NCI-H774 (cell line): ENCODE measurements at places on chromosomes 4 and X.

GRCh38 chr4:2923668-2924173 lies 39.5 kb downstream of the NOP14 start:
- DNase-seq, result no peak

DNA sequence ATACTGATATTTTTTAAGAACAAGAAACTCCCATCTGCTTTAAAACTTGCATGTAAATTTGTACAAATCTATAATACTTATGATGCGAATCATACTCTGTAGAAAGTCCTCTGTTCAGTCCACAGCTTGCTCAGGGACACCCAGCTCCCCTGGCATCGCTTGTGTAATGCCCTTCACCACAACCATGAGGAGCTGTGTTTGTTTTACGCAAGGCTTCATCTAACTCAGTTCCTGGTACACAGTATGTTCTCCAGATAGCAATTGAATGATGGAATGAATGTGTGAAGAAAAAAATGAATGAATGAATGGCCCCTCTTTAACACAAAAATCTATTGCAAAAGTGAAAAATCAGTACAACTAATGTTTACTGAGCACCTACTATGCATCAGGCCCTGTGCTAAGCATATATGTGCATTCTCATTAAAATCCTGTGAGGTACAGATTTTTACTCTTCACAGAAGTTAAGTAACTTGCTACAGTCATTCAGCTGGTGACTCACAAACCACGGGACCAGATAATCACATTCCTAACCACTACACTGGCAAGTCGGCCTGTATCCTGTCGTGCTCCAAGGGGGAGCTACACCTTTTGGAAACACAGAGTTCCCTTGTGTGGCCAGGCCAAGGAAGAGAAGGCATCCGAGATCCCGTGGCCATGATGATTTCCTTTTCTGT lies 58.7 kb upstream of the KDR start:
- DNase-seq, result no peak

GRCh38 chrX:21730026-21730425 lies 27.9 kb downstream of the SMPX start:
- DNase-seq, result no peak

GRCh38 chrX:46627711-46628419 lies 54.3 kb downstream of the CHST7 start:
- DNase-seq, result no peak

DNA sequence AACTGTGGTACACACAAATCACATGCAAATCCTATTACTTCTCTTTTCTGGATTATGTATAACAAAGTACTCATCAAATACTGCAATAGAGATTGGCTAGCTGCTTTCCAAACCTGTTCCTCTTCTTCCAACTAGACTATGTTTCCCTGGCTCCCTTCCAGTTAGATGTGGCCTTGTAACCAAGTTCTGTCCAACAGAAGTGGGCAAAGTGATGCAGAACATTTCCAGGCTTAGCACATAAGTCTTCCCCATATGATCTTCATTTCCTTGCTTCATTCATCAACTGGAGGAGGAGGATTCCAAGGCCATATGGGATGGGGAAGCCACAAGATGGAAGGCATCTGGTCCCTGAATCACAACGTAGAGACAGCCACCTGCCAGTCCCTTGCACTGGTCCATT lies 8.0 kb downstream of the SLC9A7 start:
- no peak for DNase-seq

DNA sequence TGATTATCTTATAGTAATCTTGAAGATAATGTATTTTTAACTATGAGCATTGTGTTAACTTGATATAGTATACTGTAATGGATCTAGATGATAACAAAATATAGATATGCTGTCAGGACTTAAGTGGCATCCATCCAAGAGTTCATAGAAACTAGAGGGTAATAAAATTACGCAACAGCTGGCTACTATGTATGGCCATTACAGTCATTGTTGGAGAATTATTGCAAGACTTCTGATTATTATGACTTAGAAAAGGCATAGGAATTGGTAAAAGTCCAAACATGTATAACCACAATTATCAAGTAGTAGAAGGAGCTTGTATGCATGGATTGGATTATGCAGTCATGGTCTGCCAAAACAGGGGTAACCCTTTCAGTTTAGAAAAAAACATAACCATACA lies 9.5 kb downstream of the OGT start:
- DNase-seq, result no peak

DNA sequence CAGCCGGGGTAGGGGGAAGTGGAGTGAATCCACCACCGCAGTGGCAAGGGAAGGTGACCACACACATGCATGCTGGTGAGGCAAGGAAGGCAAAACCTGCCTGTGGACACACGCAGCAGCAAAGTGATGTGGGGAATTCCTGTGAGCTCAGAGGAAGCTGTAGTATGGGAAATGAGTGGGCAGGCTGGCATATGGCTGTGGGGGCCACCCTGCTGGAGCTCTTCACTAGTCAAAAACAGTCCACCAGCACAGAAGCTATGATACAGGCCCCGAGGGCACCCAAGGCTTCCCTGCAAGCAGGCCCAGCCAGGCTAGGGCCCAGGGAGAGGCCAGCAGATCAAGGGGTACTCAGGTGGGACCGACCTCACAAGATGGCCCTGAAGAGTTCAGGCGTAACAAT lies 239.1 kb downstream of the CHM start:
- no peak for DNase-seq

- DNase-seq, result no peak
Observed at GRCh38 chrX:111822191-111822590, 53.8 kb upstream of the TRPC5OS start.
